Daoy (cell line): ENCODE measurements at places on chromosomes 5 and 9. TPM values are rescaled to one million over a fixed set of nuclear protein-coding genes. Genes with fewer than 3 reads are reported as not detected.

DNA sequence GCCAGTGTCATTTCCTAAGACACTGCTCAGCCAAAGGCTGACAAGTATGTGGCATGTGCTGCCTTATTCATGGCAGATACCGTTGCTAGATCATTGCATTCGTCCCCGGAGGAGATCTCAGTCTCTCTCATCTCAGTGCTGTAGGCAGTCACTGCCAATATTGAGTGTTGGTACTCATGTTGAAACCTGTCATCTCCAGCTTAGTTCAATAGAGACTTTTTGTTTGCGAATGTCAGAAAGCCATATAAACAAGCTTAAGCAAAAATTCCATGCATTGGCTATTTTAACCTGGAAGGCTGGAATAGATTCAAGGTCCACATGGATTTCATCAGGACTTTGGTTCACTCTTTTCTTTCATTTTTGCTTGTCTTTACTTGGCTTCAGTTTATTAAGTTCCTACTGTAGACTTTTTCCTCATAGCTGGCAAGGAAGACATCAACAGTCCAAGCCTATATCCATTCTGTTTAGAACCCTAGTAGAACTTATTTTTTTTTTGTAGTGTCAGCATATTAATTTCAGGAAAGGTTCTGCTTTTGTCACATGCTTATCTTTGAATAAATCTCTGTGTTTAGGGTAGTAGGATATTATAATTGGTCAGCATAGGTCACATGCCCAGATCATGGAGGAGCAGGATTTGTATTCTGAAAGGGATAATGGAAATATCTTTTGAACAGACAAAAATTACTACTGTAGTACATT, 66.8 kb downstream of the FCHO2 start:
- DNase-seq: no peak

DNA sequence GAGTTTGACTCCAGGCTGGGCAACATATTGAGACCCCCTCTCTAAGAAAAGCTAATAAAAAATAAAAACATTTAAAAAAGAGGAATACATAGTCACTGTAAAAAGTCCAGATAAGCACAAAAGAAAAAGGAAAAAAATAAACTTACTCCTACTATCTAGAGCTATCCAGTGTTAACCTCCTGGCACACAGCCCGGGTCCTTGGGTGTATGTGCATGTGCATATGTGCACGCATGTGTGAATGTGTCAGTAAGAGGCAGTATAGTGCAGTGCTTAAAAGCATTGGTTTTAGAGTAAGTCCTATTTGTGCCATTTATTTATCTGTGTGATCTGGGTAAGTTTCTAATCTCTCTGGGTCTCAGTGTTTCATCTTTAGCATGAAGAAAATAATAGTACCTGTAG, 26.7 kb downstream of the FAM219A start:
- DNase-seq: no peak

DNA sequence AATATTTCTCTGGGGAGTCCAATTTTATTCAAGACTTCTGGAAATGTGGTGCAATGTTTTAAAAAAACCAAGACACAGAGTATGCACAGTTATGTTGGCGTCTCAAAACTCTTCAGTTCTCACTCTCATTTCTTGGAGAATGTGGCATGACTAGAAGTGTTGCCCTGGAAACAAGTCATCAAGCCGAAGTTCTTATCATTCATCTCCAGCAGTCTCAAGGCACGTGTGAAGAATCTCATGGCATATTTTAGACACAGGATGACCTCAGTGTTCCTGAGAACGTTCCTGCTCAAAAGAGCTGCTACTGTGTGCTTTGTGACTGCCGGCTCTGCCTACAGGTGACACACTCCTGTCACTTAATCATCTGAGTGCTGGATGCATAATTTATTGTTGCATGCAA, 147.4 kb upstream of the IRX4 start:
- DNase-seq: no peak

The ORM1 gene
- not detected in 2 replicates for total RNA-seq

The GPX8 gene
- 126 and 136 TPM in 2 replicates for total RNA-seq
